ENCODE measurements at places on chromosomes 7 and 10.

DNA sequence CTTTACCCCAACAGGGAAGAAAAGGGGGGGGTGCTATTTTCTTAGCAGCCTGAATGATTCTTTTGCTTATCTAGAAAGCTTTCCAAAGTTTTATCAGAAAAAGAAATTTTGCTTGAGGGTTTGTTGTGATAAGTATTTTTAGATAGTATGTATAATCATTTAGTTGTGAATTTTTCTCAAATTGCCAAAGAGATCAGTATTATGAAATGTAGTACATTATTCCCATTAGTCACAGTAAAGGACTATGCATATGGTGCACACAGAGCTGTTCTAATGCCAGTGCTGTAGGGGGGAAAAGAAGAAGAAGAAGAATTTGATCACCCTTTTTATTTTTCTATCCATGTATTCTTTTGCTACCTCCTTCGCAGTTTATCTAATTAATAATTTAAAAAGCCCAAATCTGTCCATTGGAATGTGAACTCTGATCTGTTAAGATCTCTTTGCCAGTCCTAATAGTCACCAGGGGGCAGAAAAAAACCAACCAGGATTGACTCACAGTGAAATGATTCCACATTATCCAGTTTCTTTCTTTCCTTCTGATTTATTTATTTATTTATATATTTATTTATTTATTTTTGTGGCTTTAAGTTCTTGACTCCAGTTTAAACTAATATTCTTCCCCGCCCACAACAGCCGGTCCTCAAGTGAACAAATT is 4.7 kb downstream of the RBM20 start:
- no peak for DNase-seq

- no peak for DNase-seq
Measured at GRCh38 chr7:116089293-116089692, 58.7 kb upstream of the TFEC start.

DNA sequence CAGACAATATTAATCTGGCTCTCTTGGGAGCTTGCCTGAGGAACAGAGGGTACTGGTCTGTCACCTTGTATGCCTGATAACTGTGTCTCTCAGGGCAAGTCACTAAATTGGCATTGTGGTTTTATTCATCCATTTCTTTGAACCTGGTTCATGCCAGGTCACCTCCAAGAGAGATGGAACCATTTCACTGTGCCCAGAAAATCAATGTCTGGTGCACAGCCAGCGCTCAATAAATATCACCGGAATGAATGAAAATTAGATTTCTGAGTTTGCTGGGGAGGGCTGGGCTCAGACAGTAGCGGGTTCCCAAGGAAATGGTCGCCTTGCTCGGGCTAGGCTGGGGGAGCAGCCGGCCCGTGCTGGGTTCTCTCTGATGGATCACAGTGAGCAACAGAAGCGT is 64.1 kb upstream of the BAIAP2L1 start:
- no peak for DNase-seq

- DNase-seq: no peak
Measured at GRCh38 chr10:100747456-100748230, 2.3 kb downstream of the PAX2 start.

- DNase-seq: no peak
Measured at GRCh38 chr10:29621161-29621560, 13.6 kb downstream of the SVIL start.

DNA sequence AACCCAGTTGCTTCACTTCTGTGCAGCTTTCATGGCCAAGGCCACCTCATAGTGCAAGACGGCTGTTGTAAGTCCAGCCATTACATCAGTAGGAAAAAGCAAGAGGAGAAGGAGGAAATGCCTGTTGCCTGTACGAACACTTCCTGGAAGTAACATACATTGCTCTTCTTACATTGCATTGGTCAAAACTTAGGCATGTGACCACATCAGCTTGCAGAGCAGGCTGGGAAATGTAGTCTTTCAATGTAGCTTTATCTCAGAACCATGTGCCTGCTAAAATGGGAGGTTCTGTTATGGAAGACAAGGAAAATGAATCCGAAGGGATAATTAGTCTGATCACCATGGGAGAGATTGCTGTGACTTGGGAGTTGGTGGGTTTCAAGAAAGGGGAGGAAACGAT is 4.3 kb downstream of the SLC29A3 start:
- DNase-seq: no peak

- no peak for DNase-seq
Measured at GRCh38 chr10:114662646-114663217, 4.7 kb upstream of the ABLIM1 start.

GRCh38 chr10:91050371-91051034 is 129.6 kb upstream of the ANKRD1 start:
- no peak for DNase-seq

- DNase-seq: no peak
Measured at GRCh38 chr10:122981066-122981464, 864 bp downstream of the PSTK start.

DNA sequence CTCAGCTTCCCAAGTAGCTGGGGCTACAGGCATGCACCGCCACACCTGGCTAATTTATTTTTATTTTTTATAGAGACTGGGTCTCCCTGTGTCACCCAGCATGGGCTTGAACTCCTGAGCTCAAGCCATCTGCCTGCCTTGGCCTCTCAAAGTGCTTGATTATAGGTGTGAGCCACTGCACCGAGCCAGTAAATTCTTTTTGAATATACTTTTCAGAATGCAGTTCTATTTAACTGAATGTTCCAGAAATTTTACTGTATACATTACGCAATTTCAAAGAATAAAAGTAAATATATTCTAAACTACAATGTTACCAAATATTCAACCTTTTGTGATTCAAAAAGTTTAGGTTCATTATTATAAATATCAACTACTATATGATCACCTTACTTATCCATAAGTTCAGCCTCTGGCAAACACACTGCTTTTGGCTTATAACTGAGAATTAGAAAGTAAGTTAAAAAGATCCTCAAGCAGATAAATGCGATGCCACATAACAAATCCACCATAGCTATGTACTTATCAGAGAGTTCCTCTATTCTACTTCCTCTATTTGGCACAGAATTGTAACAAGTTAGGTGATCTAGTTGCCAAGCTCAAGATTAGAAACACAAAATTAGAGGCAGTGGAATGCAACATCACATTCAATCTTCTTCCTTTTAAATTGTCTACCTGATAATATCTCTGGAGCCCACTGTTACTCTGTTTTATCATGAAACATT is 118.2 kb downstream of the ANK3 start:
- no peak for DNase-seq

DNA sequence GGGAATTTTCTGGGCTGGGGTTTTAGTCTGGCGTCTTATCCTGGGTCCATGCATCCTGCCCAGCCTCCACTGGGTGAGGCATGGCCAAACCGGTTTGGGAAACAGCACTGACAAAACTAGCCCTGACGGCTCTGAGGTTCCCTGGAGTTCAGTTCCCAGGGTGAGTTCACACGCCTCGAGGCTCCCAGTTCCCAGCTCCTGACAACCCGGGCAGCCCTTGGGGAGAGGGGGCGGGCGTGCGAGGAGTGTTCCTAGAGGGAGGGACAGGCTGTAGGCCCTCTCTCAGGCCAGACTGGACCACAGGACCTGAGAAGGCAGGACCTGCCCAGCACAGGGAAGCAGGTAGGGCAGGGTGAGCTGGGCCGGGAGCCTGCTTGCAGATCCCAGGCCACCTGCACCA is 82.3 kb upstream of the PPIF start:
- DNase-seq: no peak

GRCh38 chr7:22945584-22945983 is 68.3 kb downstream of the HYCC1 start:
- DNase-seq: no peak

DNA sequence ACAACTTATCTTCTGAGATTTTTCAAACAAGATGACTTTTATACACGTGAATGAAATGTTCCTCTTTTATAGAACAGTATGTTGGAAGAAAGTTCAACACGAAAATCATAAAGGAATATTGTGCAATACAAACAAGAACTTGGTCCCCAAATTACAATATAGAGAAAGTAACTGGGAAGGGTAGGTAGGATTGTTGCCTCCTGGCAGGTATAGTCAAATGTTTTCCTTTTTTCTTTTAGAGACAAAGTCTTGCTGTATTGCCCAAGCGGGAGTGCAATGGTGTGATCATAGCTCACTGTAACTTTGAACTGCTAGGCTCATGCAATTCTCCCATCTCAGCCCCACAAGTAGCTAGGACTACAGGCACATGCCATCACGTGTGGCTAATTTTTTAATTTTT is 582.6 kb downstream of the PARD3 start:
- no peak for DNase-seq

GRCh38 chr7:151798851-151799448 is 78.0 kb downstream of the PRKAG2 start:
- no peak for DNase-seq

- DNase-seq: peak; percentile 53
Measured at GRCh38 chr7:44194069-44194468, 4.8 kb upstream of the GCK start.

DNA sequence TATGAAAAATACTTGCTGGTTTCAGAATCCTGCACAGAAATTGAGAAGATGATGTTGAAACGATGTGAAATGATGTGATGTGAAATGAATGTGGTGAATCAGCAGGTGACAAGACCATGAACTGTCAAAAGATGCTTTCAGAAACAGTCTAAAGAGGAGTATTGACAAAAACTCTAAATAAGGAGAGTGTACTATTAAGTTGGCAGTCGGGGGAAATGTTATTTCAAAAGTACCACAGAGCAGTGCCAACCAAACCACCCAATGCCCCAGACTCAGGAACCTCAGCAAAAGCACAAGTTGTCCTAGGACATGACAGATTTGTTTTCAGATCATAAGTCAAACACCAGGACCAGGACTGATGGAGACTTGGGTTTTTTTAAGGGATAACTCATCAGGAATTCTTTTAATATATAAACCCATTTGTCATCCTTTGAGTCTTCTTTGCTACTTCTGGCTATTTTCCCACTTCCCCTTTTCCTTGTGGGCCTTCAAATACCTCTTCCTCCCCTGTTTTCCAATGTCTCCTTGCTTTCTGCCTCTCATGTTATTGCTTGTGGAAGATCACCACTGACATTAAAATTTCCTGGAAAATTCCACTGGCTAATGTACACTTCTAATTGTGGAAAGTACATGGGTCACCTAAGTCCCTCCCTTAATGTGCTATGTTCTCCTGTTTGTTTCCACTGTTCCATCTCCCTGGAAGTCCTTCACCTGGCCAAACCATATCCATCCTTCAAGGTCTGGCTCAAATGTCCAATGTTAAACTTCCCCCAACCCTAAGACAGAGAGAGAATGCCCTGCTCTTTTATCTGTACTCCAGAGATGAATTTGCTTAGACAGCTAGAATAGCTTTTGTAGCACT is 10.2 kb upstream of the PPP1R3C start:
- no peak for DNase-seq

- DNase-seq: no peak
Measured at GRCh38 chr7:120407010-120407409, 134.0 kb downstream of the KCND2 start.

- no peak for DNase-seq
Measured at GRCh38 chr10:29160150-29160617, 128.7 kb upstream of the LYZL1 start.

GRCh38 chr7:105137898-105138297 is 123.9 kb downstream of the KMT2E start:
- no peak for DNase-seq

- no peak for DNase-seq
Measured at GRCh38 chr7:11587048-11587447, 244.9 kb downstream of the THSD7A start.

- no peak for DNase-seq
Measured at GRCh38 chr7:70920876-70921275, 211.1 kb upstream of the GALNT17 start.

DNA sequence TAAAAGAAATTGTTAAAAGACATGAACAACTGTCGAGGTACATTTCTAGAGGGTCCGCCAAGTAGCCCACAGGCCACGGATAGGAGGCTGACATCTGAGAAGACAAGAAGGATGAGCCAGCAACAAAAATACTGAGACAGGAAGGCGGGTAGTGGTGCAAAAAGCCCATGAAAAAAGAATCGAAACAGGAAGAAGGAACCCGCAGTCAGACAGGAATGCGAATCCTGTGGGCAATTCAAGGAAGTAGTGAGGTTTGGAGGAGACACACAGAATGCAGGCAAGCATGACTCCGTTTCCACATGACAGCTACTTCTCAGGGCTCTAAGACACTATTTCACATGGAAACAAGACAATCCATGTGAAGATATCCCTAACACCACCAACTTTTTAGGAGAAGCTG is 125.2 kb downstream of the DOCK4 start:
- no peak for DNase-seq

GRCh38 chr7:44625526-44626471 is 19.4 kb downstream of the OGDH start:
- DNase-seq: no peak

DNA sequence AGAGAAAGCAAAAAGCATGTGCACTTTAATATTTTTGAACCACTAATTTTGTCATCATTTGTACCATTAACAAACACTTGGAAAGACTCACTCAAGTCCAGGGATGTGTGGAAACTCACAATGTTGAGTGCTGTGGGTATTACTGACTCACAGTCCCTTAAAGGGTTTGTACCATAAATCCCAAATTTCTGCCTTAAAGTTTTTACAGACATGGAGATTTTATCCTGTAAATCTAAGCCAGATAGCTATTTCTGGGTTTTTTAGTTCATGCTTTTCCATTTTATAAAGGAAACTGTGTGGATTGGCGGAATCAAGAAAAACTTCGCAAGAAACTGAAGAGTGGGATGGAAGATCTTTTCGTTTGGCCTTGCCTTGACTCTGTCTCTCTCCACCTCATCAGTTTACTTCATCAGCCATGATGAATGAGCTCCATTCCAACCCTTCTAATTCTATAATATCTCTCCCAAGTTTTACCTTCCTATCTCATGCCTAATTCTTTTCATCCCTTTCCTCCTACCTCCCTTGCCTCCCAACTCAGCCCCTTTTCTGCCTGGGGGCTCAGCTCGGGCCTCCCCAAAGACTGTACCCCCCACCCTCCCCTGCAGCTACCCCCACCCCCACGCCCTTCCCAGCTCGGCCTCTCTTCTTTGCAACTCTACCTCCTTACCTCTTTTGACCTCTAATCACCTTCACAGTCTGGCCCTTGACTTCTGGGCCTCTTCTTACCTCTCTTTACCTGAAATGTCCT is 218.5 kb upstream of the MKLN1 start:
- DNase-seq: no peak

DNA sequence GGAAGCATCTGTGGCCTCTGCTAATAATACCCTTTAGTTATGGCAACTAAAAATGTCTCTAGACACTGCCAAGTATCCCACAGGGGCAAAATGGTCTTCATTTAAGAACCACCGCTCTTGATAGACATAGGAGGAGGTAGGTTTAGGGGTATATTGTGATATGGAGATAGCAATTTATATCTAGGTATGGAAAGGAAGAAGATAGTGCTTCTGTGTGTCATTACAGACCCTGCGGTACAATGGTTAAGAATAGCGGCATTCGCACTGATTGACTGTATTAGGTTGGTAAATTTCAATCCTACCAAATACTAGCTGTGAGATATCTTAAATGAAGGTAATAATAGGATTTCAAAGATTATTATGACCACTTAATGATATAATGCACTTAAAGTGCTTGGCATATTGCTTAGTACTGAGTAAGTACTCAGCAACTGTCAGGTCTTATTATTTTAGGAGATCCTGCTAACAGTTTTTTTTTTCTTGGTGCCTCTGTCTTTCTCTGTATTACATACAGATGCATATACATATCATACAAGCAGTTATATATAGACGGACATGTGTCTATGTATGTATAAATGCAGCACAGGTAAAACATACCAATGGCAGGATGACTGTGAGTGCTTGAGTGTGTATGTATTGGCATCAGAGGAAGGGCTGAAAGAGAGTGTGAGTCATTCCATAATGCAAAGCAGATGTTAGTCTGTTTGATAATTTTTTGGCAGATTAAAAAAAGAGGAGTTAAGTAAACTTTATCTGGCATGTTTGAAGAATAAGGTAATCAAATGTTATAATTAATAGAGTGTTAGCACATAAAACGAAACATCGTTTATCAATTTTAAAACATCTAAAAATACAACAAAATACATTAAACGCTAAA is 50.0 kb upstream of the ITGB8 start:
- DNase-seq: no peak
